GM23338 (cell line): ENCODE measurements at places on chromosomes 3 and 15. TPM values are rescaled to one million over a fixed set of nuclear protein-coding genes. Genes with fewer than 3 reads are reported as not detected.

GRCh38 chr3:130711565-130712324 lies 34.9 kb downstream of the PIK3R4 start:
- H3K36me3 ChIP-seq = peaks cover 11% of the 10 kb centered on the region; the same call in 1 of the 2 replicates
- no peak overlapping the region for H3K4me3 ChIP-seq
- no peaks in the 10 kb centered on the region for H3K4me1 ChIP-seq
- no peak for DNase-seq
- H3K27me3 ChIP-seq = no peaks in the 10 kb centered on the region

GRCh38 chr15:62021991-62022600 lies 38.2 kb downstream of the VPS13C start:
- no peaks in the 10 kb centered on the region for H3K4me1 ChIP-seq
- no peak overlapping the region for H3K4me3 ChIP-seq
- no peaks in the 10 kb centered on the region for H3K27me3 ChIP-seq

DNA sequence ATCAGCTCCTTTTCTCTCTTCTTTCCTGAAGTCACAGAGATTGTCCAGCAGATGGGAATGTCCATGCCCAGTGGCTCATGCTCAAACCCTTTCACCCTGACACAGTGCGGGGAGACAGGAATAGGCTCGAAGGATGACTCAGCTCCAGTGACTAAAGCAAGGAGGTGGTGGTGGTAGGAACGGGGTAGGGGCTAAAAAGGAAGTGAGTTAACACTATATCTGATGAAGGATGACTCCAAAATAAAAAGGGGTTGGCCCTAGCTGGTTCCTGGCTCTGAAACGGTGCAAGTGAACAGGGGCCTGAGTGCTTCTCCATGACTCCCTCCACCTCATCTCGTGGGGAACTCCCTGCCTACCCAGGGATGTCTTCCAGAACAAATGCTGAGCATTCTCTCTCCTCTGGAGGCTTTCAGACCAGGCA lies 167.4 kb upstream of the LPP start:
- peaks cover 15% of the 10 kb centered on the region for H3K4me1 ChIP-seq
- H3K27me3 ChIP-seq = no peaks in the 10 kb centered on the region
- no peak overlapping the region for H3K4me3 ChIP-seq
- H3K27ac ChIP-seq = no peak overlapping the region

- no peak for DNase-seq
- H3K4me3 ChIP-seq = no peak overlapping the region
- H3K27me3 ChIP-seq = no peaks in the 10 kb centered on the region
- H3K36me3 ChIP-seq = no peaks in the 10 kb centered on the region
- H3K27ac ChIP-seq = no peak overlapping the region
Observed at GRCh38 chr3:98821063-98821462, 57.9 kb downstream of the ST3GAL6 start.

DNA sequence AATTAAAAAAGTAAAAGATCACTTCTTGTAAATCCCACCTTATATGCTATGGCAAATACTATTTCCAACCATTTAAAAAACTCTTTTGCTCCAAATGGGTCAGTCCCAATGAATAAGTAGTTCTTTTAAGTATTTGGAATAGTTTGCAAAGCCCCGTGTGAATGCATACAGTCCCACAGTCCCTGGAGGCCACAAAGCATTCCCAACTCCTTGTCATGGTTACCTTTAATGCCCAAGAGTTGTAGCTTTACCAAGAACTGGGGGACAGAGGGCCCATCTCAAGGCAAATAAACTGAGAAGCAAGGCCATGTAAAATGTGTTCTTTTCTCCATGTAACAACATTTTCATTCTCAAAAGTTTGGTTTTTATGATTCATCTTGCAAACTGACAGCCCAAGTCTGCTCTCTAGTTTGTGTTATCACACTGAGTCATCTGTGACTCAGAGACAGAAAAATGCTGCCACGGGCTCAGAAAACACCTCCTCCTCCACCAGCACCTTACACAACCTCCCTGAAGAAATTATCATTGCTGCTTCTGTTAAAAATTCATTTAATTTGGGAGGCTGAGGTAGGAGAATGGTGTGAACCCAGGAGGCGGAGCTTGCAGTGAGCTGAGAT lies 336.2 kb downstream of the ERC2 start:
- peaks cover 18% of the 10 kb centered on the region for H3K4me1 ChIP-seq
- H3K27ac ChIP-seq = no peak overlapping the region
- no peaks in the 10 kb centered on the region for H3K27me3 ChIP-seq
- H3K36me3 ChIP-seq = no peaks in the 10 kb centered on the region
- peak; percentile 28 for DNase-seq

GRCh38 chr3:10560060-10560861 lies 54.9 kb upstream of the ATP2B2 start:
- DNase-seq = no peak
- no peak overlapping the region for H3K27ac ChIP-seq
- H3K4me3 ChIP-seq = no peak overlapping the region

DNA sequence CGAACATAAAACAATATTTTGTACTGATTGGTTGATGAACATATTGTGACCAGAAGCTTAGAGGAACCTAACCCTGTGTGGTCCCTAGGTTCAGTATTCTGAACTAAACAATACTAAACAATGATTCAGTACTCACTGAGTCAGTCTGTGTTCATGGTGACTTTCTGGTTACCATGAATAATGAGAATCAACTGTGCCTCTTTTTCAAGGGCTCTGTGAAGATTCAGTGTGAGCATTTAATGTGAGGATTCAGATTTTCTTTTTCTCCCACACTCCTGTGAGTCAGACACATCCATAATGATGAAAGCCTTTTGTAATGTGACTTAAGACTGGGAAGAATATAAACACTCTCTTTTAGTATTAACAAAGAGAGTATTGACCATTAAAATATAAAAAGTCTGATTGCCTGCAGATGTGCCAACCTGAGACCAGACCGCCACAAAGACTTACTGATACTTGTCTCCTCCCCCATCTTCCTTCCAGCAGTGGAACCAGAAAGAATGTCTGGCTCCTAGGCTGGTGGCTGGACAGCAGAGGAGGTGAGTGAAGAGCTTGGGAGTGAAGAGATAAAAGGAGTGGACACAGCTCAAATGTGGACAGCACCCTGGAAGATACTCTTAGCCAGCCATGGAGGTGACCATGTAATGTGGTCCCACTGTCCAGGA lies 17.6 kb upstream of the ACTL6A start:
- no peak overlapping the region for H3K27ac ChIP-seq
- H3K4me3 ChIP-seq = no peak overlapping the region
- no peaks in the 10 kb centered on the region for H3K27me3 ChIP-seq
- H3K4me1 ChIP-seq = no peaks in the 10 kb centered on the region
- DNase-seq = no peak

- H3K4me3 ChIP-seq = no peak overlapping the region
- no peak for DNase-seq
- H3K27ac ChIP-seq = no peak overlapping the region
- 0 out of 2 replicates have a peak, but pooled peaks cover under 1% of the 10 kb centered on the region for H3K4me1 ChIP-seq
Observed at GRCh38 chr3:194103505-194103904, 32.4 kb upstream of the HES1 start.

Gene LRCH3
- total RNA-seq = 60.0 and 66.8 TPM in 2 replicates

Gene FAM107A
- 0.89 and 1.0 TPM in 2 replicates for total RNA-seq

Gene FSD2
- 0.08 TPM in 1 of 2 replicates, not detected in the other for total RNA-seq

Gene LDHAL6B
- not detected in 2 replicates for total RNA-seq

Gene UBP1
- 65.6 and 66.8 TPM in 2 replicates for total RNA-seq

Gene COLQ
- total RNA-seq = 0.66 and 2.0 TPM in 2 replicates
